CD4-positive, CD25-positive, alpha-beta regulatory T cell (primary cell): ENCODE measurements at places on chromosomes 6 and 20.
A peak's percentile ranks its signal among the peaks of the same experiment; 100 is the strongest.

DNA sequence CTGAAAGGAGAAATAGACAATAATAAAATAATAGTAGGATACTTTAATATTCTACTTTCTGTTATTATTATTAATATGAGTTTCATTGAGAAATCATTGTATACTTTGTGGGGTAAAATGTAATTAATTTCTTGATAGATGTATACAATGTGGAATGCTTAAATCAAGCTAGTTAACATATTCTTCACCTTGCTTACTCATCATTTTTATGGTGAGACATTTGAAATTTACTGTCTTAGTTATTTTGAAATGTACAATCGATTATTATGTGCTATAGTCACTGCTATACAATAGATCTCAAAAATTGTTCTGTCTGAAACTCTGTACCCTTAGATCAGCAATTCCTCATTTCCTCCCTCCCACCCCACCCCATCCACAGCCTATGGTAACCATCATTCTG, 720.3 kb downstream of the RNF144B start:
- DNase-seq: no peak

GRCh38 chr20:2261046-2261485, 34.7 kb upstream of the TGM3 start:
- DNase-seq: no peak

DNA sequence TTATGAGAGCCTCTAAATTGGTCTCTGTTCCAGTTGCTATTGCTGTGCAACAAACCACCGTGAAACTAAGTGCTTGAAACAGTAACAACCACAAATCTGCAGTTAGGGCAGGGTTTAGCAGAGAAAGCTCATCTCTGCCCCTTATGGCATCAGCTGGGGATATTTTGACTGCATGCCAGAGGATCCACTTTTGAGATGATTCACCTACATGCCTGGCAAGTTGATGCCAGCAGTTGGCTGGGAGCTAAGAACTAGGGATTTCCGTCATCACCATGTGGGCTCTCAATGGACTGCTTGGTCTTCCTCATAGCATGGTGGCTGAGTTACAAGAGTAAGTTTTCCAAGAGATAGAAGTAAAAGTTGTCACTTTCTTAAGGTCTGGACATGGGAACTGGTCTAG, 35.1 kb downstream of the PLCB4 start:
- no peak for DNase-seq

- peak; percentile 59 for DNase-seq
Measured at GRCh38 chr6:125066964-125067363, 86.6 kb upstream of the TPD52L1 start.

DNA sequence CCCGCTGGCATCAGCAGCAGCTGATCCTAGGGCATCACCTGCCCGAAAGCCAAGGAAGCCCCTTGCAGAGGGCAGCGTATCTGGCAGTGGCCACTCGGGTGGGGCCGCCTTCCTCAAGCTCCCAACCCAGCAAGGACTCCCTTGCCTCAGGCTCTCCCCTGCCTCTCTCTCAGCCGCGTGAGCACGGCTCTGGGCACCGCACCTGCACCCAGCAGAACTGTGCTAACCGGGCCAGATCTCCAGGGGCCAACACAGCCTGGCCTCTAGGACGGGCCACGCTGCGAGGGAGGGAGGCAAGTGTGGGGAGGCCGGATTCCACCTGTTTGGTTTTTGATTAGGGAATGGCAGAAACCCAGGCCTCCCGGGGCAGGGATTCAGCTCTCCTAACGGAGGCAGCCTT, 11.8 kb upstream of the MRGBP start:
- DNase-seq: no peak

DNA sequence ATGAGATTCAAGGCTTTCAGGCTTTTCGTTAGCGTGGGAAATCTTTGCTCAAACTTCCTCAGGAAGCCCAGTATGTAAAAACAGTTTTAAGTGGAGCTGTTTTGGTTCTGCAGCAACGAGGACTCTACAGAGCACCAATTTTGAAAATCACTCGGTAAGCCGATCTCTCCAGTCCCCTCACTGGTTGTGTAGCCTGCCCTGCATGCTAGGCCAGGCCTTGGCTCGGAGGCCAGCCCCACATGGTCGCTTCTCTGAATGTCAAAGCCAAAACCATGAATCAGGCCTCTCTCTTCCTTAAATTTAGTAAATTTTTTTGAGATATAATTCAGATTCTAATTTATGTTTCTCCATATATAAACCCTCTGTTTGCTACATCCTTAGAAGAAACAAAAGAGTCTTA, 108.0 kb downstream of the CHD6 start:
- DNase-seq: no peak

- DNase-seq: no peak
Measured at GRCh38 chr6:56887086-56887485, 67.8 kb upstream of the BEND6 start.

DNA sequence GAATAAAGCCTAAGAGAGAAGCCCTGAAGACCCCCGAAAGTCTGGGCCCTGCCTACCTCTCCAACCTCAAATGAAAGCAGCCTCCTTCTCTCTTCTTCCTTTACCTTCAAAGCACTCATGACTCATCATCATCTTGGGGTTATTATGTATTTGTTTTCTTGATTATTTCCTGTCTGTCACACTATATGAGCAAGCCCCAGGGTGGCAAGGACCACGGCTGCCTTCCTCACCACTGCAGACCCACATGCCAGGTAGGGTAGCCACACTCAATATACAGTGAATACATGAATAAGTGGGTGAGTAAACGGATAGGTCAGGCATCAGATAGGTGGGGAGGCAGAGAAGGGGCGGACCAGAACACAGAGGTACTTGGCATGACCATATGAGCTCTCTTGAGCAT, 8.8 kb downstream of the WFDC3 start:
- peak; percentile 60 for DNase-seq

DNA sequence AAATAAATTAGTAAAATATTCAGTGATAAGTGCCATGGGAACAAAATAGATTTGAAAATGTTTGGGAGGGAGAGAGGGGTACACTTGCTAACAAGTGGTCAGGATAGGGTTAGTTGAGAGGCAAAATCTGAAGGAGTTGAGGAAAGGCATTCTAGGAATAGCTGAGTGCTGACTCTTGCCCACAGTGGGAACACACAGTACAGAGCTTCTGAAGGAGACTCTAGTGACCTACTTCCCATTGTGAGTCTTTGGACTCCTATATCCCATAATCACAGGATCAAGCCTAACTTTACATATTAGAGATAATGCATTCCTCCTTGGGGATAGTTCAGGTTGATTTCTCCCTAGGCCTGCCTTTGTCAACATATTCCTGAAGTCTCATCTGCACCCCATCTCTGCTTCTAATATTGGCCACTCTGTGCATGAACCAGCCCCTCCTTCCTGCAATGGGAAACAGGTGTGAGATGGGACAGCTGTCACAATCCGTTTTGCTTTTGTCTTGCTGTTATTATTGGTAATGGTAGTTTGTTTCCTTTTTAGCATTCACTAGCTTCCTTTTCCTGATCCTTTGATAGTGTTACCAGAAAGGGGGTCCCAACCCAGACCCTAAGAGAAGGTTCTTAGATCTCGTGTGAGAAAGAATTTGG, 2.6 kb upstream of the TRIM38 start:
- DNase-seq: no peak

GRCh38 chr6:161220346-161220745, 53.5 kb downstream of the AGPAT4 start:
- no peak for DNase-seq

- DNase-seq: no peak
Measured at GRCh38 chr6:44161997-44162338, 3.3 kb downstream of the CAPN11 start.

DNA sequence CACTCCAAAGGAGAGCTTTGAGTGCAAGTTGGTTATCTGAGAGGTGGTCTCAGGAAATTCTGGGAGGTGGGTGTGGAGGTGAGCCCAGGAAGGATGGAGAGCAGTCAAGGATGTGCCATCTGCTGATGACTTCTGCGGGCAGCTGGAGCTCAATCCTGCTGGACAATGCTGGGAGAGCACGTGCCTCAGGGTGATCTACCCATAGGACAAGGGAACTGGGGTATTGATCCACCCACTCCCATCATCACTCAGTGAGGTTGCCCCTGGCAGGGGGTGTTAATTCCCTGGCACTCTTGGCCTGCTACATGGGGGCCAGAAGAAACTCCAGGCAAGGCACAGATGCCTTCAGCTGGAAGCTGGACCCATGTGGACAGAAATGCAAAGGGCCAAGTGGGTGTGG, 7.1 kb upstream of the ZBP1 start:
- DNase-seq: no peak

GRCh38 chr6:96626759-96627364, 63.9 kb downstream of the FHL5 start:
- DNase-seq: peak; percentile 34

- DNase-seq: no peak
Measured at GRCh38 chr6:81624453-81624852, 128.0 kb downstream of the TENT5A start.

- DNase-seq: peak; percentile 31
Measured at GRCh38 chr6:110876806-110877564, 2.4 kb downstream of the AMD1 start.

- DNase-seq: no peak
Measured at GRCh38 chr6:30689985-30690384, 799 bp downstream of the NRM start.

GRCh38 chr6:155039618-155040017, 44.5 kb downstream of the TIAM2 start:
- DNase-seq: no peak
